Right forelimb (tissue), 1 donor: ENCODE measurements at places on chromosomes 1 and 21.
A peak's percentile ranks its signal among the peaks of the same experiment; 100 is the strongest.

- no peak for DNase-seq
Observed at GRCh38 chr1:21667348-21668231, 1.6 kb downstream of the RAP1GAP start.

- peak; percentile 73 for DNase-seq
Observed at GRCh38 chr1:205812271-205812877, 624 bp downstream of the SLC41A1 start.

- DNase-seq, result no peak
Observed at GRCh38 chr1:61851849-61852669, 109.8 kb downstream of the PATJ start.

DNA sequence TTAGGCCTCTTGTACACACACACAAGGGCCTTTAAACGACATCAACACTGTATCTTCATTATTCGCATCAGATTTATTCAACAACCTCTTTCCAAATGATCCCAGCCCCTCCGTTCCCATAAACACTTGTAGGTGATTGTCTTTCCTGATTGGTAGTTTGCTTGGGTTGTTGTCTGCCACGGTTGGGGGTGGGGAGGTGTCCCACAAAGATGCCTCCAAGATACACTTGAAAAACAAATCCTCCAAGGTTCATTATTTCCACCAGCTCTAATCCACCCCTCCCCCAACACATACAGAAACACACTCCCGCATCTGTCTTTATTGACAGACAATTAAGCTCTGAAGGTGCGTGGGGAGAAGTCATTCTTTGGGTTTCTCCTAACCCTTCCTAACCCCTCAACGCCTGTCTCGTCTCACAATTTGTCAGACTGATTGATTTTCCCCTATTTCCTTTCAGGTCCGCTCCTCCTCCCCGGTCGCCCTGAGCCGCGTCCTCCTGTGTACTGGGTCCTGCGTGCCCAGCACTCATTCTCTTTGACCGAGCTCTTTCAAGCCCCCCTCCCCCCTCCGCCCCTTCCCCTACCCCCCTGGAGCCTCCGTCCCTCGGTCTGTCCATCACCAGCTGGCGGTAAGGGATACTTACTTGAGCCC lies 1.4 kb downstream of the WDR26 start:
- no peak for DNase-seq

DNA sequence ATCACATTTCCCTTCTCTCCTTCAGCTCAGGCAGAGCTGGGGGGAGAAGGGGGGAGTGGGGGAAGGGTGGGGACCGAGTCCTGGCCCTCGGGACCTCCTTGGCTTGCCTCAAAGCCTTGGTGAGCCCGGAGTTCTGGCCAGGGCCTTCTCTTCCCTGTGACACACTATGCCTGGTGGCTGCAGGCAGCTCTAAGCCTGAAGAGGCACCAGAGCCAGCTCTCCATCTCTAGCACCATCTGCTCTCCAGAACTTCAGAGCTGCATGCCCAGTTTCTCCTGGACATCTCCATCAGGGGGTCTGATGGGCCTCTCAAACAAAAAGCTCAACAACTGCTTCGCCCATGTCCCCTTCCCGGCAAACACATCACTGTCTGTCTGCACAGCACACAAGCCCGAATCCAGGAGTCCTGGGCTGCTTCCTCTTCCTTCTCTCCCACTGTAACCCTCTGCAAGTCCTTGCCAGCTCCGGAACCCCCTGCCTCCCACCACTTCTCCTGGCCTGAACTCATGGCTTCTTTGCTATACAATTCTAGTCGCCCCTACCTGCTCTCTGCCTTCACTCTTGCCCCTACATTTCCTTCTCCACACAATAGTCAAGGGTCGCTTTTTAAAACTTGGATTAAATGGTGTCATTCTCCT lies 26.5 kb downstream of the KIAA1614 start:
- DNase-seq, result no peak

GRCh38 chr1:197692965-197693364 lies 82.3 kb downstream of the DENND1B start:
- DNase-seq, result no peak

DNA sequence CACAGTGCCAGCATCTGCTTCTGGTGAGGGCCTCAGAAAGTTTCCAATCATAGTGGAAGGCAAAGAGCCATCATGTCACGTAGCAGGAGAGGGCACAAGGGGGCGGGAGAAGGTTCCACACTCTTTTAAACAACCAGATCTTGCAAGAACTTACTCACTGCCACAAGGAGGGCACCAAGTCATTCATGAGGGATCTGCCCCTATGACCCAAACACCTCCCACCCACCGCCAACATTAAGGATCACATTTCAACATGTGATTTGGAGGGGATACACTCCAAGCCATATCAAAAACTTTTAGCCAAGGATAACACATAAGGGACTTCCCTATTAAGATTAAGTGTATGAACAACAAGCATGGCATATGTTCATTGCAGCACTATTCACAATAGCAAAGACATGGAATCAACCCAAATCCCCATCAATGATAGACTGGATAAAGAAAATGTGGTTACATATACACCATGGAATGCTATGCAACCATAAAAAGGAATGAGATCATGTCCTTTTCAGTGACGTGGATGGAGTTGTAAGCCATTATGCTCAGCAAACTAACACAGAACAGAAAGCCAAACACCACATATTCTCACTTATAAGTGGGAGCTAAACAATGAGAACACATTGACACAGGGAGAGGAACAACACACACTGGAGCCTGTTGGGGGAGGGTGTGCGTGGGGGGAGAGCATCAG lies 19.9 kb upstream of the SLC35F3 start:
- no peak for DNase-seq

DNA sequence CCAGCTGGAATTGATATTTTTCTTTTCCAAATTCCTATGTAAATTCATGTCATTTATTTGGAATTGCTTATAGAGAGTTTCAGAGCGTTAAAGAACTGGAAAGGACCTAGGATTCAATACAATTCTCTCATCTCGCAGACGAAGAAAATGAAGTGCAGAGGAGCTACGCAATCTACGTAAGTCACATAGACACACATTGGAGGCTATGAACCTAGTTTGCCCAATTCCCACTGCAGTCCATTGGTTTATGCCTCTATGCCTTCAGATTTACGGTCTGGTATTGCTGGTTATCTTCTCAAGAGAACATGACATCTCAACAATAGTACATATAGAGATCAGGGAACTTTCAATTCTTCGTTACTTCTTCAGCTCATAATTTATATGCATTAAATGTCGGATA lies 971 bp upstream of the RNF2 start:
- no peak for DNase-seq

- DNase-seq, result no peak
Observed at GRCh38 chr1:193299038-193299437, 112.6 kb upstream of the B3GALT2 start.

- DNase-seq, result no peak
Observed at GRCh38 chr1:113279776-113280391, 110.4 kb upstream of the MAGI3 start.

DNA sequence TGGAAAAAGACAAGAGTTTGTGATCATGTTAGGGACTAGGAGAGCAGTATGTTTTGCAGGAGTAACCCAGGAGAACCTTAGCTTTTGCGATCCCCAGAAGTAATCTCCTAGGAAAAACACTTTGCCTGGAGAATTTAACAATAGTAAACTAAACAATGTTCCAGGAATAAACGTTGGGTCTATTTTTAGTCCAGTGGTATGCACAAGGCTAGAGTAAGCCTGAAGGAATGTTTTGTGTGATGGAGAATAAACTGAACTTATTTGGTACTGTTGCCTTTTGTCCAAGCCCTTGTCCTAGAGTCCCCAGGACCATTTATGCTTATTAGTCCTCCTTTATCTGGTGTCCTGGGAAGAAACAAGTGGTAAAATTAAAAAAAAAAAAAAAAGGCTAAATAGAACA lies 28.7 kb upstream of the RGS5 start:
- DNase-seq, result no peak

DNA sequence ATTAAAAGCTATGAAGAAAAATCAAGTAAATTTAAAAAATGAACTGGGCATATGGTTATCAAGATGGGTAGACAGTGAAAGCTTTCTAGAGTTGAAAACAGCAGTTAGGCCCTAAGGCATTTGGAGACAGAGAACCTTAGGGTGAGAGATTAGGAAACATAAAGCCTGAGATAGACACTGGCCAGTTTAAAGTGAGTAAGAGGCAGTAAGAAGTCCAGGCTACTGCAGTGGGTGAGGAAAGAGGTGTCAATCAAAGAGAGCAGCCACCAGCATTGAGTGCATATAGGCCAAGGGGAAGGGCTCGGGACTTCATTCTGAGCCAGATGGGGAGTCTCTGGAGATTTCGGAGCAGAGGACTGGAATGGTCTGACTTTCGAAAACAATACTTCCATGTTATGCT lies 1360.5 kb upstream of the ADGRL4 start:
- no peak for DNase-seq

DNA sequence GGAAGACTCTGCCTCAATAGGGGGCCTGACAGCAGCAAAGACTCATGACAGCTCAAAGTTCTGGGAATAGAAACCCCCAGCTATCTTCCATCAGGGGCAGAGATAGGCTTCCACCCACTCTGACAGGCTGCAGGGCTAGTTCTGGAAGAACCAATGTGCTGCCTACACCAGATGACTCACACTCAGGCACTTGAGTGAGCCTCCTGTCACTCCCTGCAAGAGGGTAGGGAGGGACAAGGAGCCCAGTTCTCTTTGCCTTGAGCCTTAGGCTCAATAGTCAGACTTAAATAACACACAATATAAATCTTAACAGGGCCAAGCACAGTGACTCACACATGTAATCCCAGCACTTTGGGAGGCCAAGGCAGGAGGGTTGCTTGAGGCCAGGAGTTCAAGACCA lies 386.4 kb downstream of the HHAT start:
- no peak for DNase-seq

DNA sequence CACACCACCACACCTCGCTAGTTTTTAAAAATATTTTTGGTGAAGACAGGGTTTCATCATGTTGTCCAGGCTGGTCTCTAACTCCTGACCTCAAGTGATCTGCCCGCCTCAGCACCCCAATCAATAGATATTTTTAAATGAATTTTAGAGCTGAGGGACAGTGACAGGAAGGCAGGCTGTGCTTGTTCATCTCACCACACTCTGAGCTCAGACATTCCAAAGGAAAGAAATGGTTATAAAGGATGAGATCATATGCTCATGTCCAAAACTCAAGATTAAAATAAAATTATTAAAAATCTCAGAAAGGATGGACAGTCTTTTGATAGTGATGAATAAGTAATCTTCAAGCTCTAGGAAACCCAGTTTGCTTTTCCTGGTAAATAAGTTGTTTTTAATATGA lies 40.9 kb downstream of the L1TD1 start:
- DNase-seq, result no peak

- DNase-seq, result no peak
Observed at GRCh38 chr1:88647749-88648415, 36.2 kb upstream of the PKN2 start.

DNA sequence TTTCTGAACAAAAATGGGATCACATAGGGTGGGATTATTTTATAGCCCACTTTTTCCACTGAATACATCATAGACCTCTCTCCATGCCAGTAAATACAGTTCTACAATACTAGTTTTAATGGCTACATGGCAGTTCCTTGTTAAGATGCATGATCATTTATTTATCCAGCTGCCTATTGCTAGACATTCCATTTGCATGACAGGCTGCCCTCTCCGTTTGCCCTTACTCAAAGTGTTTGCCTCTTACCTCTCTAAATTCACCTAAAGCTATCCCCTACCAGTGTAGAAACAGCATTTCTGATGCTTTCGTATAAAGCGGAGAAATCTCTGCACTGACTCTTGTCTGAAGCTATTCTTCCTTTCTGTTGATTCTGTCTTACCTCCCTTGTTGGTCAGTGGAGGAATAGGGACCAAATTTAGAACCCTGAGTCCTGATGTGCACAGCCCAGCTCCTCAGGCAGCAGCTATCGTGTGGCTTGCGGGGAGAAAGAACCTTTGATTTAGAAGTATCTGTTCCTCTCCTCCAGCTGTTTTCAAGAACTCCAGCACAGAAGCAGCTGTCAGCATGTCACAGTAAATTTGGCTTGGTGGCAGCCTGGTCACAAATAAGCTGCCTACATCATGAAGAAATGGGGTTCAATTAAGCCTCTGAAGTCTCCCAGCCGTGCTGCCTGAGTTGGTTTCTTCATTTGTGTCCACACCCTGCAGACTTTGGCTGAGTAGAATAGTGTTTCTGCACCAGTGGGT lies 337.3 kb downstream of the PRDM2 start:
- DNase-seq, result no peak

DNA sequence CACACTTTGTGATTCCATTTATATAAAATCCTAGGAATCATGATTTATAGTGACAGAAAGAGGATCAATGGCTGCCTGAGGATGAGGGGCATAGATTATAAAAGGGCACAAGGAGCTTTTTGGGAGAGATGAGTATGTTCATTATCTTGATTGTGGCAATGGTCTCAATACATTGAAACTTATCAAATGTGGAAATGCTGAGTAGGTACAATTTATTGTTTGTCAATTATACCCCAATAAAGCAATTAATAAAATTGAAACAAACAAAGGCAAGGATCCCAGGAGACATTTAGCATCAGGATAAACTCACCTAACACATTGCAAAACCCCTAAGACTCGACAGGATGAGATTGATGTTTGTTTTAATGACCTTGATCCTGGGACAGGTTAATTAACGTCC lies 153.1 kb upstream of the KLHDC7A start:
- DNase-seq, result no peak

DNA sequence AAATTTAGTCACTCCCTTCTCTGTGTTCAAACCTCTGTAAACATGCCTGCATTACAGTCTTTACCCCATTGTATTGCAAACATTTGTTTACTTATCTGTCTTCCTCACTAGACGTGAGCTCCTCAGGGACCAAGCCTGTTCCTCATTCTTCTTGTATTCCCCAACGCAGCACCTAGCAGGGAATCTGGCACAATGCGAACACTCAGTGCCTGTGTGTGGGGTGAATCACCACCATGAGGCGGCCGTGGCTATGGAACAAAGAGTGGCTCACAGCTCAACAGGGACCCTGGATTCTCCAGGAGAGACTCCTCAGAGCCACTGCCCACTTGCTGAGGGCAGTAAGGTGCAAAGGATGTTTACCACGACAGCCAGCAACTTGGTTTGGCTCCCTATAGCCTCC lies 95.9 kb downstream of the DDX20 start:
- no peak for DNase-seq

- DNase-seq, result no peak
Observed at GRCh38 chr1:162689745-162690671, 57.7 kb downstream of the DDR2 start.

DNA sequence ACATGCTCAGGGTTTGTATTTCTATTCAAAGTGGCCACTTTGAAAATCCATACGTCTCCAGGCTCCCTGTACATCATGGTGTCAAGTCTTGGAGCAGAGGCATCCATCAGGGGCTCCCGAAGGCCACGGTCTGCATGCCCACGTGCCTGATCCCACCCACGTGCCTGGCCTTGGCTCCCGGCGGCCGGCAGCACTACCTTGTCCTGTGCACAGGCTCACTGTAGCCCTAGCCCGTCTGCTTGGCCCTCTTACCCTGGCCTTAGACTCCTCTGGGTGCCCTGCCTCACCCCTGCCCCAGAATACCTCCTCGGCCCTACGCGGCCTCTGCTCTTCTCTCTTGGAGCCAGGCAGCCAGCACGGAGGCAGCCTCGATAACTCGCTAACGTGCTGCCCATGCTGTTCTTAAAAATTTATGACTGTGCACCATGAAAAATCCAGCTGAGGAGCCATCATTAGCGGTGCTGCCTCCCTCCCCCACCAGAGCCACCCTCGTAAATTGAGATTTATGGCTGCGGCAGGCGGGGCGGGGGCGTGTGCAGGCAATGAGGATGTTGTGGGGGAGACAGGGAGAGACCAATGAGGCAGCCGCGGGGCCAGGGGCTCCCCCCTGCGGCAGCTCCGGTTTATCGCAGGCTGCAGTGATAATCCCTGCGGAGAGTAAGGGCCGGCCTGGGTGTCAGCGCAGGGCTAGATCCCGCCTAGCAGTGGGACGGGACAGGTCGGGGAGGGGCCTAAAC lies 24.6 kb downstream of the DMAP1 start:
- peak; percentile 75 for DNase-seq
